Left cardiac atrium (tissue), 4 donors: ENCODE measurements at places on chromosomes 5 and 9. TPM values are rescaled to one million over a fixed set of nuclear protein-coding genes. Genes with fewer than 3 reads are reported as not detected.
A peak's percentile ranks its signal among the peaks of the same experiment; 100 is the strongest.

DNA sequence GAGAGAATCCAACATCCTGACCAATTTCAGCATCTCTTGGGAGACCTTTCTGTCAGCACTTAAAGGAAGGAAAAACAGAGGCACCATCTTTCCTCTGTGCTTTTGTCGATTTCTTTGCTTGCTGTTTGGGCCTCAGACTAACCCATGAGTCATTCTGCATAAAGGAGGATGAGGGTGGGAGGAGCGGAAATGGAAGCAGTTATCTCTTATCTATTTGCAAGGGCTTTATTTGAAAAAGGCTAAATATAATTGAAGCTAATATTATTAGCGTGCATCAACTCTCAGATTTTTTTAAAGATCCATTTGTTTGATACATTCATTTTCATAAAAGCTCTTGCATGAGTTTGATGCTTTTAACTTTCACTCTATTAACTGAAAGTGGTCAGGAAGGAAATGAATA lies 72.9 kb downstream of the ZNF622 start:
- DNase-seq, result no peak

MARCOL gene
- not detected for total RNA-seq

DNA sequence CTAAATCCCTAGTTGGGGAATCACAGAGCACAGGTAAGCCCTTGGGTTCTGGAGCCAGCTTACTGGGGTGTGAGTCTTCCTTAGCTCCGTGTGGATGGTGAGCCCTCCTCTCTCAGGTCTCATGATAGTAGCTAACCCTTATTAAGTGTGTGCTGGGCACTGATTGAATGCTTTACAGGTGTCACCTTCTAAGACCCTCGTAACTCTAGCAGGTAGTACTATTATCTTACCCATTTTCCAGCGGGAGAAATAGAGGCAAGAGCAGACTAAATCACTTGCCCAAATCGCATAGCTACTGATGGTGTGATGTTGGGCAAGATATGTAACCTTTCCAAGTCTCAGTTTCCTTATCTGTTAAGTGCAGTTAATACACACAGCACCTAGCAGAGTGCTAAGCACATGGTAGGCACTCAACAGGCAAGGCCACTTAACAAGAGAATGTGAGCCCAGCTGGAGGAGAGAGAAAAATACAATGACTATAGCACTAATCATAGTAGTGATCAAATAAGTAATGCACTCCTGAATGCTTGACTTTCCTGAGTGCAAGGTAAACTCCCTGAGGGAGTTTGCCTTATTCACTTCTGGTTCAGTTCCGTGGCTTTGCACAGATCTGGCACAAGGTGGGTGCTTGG lies at the start of gene DCANP1:
DCANP1 (minus strand) TSS at position 51 of the 632 bp plus-strand sequence. CDS start 240 bp downstream, outside the sequence.
- no peak for DNase-seq

GRCh38 chr9:24986331-24986730 lies 440.6 kb upstream of the IZUMO3 start:
- no peak for DNase-seq

GRCh38 chr5:144472221-144472620 lies 301.5 kb downstream of the KCTD16 start:
- no peak for DNase-seq

LRRC19 gene
- total RNA-seq, result not detected

DNA sequence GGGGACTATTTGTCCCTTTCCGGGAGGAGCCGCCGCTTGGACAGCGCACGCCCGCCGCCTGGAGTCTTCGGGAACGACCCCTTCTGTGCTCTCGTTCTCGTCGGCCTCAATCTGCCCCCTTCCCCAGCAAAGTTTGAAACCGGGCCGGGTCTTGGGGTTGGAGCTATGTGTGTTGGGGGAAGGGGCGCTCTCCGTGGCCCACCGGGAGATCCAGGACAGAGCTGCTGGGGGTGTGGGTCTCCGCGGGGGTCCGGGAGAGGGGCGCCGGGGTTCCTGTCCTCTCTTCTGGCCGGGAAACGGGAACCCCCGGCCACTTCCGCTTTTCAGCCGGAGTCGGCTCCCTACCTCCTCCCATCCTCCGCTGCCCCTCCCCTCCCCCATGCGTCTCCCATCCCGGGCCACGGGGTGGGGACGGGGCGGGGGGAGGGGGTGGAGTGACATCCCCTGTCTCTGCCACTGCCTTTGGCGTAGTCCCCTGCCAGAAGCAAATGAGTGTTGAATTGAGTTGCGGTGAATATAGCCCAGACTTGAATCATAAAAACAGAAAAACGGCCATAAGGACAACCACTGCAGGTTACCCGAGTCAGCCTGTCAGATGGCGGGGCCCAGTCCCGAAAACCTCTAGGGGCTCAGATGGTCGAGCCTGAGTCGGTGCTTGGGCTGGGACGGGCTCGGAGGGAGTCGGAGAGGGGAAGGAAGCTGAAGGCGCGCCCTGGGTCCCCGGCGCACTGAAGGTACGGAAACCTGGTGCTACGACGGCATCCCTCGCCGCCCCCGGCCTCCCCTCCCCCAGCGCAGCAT lies 1.1 kb downstream of the CPLX2 start:
- DNase-seq, result no peak

FIBCD1 gene
- total RNA-seq, result 1.0 TPM

GRCh38 chr5:56191656-56192055 lies 41.5 kb downstream of the ANKRD55 start:
- no peak for DNase-seq

CTXN3 gene
- not detected for total RNA-seq

DNA sequence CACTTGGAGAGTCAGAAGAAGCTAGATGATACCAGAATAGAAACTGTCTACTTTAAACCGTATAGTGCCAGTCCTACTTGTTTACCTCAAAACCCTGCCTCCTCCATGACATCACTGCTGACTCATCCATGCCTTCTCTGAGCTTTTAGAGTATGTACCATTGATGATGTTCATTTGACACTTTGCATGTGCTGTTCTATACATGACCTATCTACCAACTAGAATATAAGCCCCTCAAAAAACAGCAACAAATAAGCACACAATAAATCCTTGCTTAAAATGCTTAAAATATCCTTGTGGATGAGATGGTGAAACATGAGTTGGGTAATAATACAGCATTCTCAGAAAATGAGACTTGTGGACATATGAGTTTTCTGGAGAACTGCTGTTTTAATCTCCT lies 2.6 kb downstream of the CTNNAL1 start:
- no peak for DNase-seq

- DNase-seq, result no peak
These were observed 464.4 kb upstream of the TUSC1 start for GRCh38 chr9:26142631-26143030.

ANKRD31 gene
- 0.08 TPM for total RNA-seq

PTPDC1 gene
- total RNA-seq, result 15.6 TPM

BAAT gene
- total RNA-seq, result not detected

DNA sequence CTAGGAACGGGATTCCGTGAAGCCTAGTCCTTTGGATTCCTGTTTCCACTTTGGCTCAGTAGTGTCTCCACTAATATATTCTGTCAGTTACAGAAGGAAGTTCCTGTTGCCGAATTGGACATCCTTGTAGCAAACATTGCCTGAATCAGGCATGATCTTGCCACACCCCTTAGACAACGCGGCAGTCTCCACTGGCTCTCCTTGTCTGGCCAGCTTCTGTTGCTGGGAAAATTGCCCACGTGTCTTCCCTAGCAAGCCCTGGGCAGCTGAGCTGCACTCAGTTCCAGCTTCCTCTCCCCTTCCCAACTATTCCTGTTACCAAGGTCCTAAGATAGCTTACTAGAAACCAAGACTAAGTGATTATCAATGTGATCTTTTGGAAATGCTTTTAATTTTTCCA lies 316.6 kb upstream of the RIOK2 start:
- DNase-seq, result peak; percentile 49

DNA sequence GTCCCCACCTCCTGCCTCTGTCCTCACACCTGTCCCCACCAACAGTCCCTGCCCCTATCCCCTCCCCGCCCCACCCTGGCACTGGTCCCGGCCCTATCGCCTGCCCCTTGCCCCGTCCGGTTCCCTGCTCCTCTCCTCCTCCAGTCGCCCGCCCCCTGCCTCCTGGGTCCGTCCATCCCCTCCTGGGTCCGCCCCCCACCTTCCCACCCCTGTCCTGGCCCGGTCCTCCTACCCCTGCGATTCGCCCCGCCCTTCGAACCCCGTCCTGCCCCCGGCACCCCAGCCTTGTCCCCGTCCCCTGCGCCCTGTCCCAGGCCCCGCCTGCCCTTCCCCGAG lies 372 bp downstream of the EDF1 start:
- DNase-seq, result peak; percentile 40

- DNase-seq, result peak; percentile 40
These were observed 155.1 kb upstream of the DMRT1 start for GRCh38 chr9:686321-686813.

- no peak for DNase-seq
These were observed 68.2 kb upstream of the S1PR3 start for GRCh38 chr9:88923092-88923491.

DNA sequence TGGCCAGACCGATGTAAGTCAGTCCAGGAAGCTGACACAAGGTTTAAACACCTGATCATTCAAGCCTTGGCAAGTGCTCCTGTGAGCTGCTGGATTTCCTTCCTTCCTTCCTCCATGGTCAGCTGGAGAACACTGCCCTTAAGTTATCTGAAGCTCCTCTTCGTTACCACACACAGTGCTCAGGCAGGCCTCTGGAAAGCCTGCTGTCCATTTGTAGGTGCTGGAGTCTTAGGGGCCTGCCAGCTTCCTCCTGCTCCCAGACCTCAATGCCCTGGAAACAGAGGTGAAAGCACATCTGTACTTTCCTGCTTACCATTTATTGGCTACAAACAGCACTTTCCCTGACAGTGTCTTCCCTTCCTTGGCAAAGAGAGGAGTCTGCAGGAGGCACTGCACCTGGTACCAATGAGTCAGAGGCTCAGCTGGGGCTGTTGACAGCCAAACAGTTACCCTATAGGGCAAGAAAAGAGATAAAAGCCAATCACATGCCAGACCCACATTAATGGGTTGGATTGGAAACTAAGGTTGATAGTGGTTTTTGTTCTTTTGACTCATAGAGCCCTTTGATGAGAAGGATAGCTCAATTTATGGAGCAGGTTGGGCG lies 72.6 kb upstream of the PUM3 start:
- no peak for DNase-seq

DNA sequence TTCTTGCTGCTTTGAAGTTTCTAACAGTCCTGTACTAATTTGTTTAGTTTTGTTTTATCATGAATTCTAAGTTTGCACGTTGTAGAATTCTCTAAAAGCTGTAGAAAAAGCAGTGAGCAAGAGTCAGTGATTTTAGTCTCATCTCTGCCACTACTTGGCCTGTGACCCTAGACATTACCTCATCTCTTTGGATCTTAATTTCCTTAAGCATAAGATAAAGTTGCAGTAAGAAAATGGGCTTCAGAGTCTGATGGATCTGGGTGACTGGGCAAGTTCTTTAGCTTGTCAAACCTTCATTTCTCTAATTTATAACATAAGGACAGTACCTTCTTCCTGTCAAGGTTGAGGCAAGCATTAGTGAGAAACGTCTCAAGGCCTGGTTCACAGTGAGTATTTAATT lies 247.9 kb downstream of the DMRT2 start:
- DNase-seq, result no peak

MLANA gene
- total RNA-seq, result not detected

FAM153A gene
- 5.2 TPM for total RNA-seq

LCN15 gene
- total RNA-seq, result 0.41 TPM

GRCh38 chr9:84554069-84554664 lies 115.4 kb upstream of the NTRK2 start:
- DNase-seq, result no peak

C1QTNF3 gene
- 2.5 TPM for total RNA-seq

GRCh38 chr9:81814794-81815464 lies 113.3 kb upstream of the SPATA31D4 start:
- DNase-seq, result no peak

- DNase-seq, result no peak
These were observed 34.9 kb upstream of the FBN2 start for GRCh38 chr5:128572930-128573319.

GRCh38 chr9:37911271-37911681 lies 7.3 kb upstream of the SLC25A51 start:
- no peak for DNase-seq

PCDHA2 gene
- total RNA-seq, result not detected

FGF10 gene
- total RNA-seq, result 2.8 TPM

- DNase-seq, result peak; percentile 65
These were observed 2.9 kb upstream of the FOXD1 start for GRCh38 chr5:73451224-73452130.

ZBED3 gene
- 9.7 TPM for total RNA-seq

PDE8B gene
- total RNA-seq, result 20.8 TPM

DNA sequence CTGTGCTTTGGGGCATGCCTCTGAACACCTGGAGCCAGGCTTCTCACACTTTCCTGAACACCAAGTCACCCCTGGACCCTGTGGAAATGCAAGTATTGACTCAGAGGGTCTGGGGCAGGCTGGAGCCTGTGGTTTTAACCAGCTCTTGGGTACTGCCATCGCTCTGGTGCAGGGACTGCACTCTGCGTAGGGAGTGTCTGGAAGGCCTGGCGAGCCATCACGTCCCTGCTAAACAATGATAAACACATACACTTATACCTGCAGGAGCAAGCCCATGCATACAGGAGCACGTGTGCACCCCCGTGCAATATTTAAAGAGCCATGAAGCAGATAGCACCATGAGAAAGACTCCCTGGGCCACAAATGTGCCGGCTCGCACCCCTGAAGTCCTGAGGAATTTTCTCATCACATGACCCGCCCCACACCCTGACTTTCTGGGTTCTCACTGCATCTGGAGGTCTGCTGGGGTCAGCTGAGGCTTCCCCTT lies 267.7 kb downstream of the GADD45G start:
- no peak for DNase-seq

MYMK gene
- total RNA-seq, result not detected

DNA sequence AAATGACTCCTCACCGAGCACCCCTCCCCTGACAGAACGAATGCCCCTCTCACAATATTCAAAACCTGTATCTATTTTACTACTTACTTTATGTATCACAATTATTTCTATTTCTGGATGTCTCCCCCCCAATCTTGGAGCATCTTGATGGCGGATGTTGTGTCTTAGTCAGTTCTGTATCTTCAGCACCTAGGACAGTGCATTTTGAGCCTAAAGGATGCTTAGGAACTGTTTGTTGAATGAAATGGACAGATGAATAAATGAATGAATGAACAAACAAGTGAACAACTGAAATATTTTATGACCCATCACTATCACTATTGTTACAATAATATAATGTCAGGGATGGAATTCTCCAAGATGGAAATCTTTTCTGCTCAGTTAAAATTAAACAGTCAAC lies 295.7 kb downstream of the DNAH5 start:
- DNase-seq, result no peak

- DNase-seq, result peak; percentile 21
These were observed 509.1 kb downstream of the DTWD2 start for GRCh38 chr5:118479285-118479684.

- no peak for DNase-seq
These were observed 160.7 kb upstream of the TRPC7 start for GRCh38 chr5:136526021-136526420.

TMEM141 gene
- total RNA-seq, result 81.1 TPM

TICAM2 gene
- total RNA-seq, result 3.5 TPM
